ENCODE measurements at places on chromosomes 5 and 9. TPM values are rescaled to one million over a fixed set of nuclear protein-coding genes. Genes with fewer than 3 reads are reported as not detected.

- no peak for ATAC-seq
Measured at GRCh38 chr5:75460532-75460931, 50.9 kb downstream of the CERT1 start.

DNA sequence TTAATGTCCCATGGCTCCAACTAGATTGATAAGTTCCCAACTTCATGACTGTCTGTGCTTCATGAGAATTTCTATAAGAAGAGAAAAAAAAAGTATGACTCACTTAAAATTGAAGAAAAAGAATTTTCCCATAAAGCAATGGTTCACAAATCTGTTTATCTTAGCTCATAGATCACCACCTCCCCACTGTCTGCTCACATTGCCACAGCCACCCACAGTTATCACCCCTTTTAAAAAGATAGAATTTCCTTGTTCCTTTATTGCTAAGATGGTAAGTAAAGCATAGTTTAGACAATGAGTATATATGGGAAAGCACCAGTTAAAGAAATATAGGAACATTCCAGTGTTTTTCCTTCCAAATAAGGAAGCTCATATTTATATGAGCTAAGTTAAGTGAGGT lies 67.1 kb downstream of the ALDH7A1 start:
- ATAC-seq = no peak

DNA sequence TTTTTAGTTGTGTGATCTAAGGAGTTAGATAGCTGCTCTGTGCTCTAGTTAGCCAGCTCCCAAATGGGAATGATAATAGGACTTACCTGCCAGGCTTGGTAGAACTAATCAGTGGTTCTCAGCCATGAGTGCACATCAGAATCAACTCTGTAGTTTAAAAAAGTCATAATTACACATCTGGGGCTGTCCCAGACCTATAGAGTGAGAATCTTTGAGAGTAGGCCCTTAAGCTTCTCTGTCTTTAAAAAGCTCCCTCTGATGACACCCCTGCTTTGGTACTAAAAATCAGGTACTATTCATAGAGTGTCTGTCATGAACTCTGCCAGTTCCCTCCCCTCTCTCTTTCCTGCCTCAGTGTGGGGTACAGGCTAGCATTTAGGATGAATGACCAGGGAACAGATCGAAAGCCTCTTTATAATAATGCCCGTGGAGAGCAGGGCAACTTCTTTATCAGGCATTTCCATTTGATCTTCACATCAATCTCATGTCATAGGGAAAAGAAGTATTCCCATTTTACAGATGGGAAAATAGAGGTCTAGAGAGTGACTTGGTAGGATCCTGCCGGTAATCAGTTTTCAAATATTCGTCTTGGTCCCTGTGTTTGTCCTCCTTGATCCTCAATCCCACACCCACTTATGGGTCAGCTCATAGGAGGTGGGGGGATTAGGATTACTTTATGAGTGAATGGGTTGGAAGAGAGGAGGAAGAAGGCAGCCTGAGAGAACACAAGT lies 15.3 kb downstream of the PPARGC1B start:
- ATAC-seq = no peak

Gene SHROOM1
- 6.9 TPM for total RNA-seq

DNA sequence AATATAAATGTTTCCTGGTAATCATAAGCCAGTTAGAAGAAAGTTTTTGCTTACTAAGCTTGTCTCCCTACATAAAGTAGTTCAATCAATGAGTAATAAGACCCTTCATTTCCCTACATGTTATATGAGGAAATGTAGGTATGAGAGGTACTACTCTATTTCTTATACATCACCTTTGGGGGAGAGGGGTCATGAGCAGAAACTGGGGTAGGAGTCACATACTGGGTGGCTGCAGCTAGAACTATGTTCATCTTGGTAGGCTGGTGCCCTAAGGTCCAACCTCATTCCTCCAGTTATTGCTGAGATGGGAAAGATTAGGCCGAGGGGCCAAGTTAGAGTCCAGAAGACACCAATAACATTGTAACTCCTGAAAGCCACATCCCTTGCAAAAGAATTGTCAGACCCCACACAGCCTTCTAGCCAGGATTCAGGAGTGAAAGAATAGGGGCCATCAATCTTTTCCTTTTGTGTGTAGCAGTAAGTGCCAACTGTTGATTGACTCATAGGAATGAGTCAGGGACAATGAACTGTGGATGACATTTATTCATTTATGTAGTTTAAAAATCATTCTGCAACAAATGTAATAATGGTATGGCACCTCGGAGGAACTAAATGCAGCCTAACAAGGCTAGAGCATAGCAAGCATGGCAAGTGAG lies 21.6 kb upstream of the SREK1 start:
- peak; percentile 31 for ATAC-seq

Gene DAP
- 34.6 TPM for total RNA-seq

Gene DMRT3
- total RNA-seq = not detected

DNA sequence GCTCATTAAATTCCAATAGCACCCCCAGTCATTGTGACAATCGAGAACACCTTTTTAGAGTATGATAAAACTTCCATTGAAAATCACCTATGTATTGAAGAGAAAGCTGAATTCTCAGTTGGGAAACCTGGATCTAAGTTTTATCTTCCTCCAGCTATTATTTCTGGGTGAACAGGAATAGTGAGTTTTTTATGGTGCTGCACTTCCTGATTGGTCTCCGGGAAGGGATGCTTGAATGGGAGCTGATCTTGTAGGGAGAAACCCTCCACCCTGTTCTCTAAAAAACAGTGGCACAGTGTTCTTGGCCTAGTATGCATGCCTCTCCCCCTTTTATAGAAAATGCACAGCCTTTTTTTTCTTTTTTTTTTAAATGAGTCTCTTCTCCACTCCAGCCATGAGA lies 112.2 kb downstream of the ACTBL2 start:
- ATAC-seq = no peak

Gene PCDHGA11
- 1.9 TPM for total RNA-seq

DNA sequence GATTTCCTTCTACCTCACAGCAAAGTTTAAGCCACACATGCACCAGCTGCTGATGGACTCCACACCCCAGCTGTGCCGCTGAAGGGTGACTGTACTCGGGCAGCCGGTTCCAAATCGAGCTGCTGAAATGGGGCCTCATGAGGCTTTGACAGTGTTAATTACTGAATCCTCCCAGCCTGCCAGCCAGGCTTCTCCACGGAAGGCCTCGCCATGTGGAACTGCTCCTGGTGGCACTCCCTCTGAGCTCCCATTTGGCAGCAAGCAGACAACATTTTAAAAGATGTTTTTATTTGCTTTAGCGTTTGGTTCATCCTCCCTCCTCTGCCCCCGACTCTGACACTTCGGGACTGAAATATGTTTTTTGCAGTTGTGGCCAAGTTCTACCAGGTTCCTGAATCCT lies 479.4 kb upstream of the MPDZ start:
- ATAC-seq = no peak

- no peak for ATAC-seq
Measured at GRCh38 chr9:18907927-18908625, 124.9 kb downstream of the SAXO1 start.

DNA sequence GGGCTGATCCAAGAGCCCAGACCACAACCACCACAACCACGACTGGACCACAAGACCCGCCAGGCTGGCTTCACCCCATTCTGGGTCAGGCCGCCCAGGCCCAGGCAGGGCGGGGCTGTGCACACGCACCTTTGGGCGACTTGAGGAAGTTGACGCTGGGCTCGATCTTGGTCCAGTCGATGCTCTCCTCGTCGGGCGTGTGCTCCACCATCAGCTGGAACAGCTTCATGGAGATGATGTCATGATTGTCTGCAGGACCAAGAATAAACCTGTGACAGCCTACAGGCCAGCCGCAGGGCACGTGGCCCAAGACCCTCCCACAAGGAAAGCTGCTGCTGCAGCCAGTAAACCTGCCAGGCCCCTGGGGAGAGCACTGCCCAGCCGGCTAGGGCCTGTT lies 17.3 kb downstream of the LMAN2 start:
- ATAC-seq = no peak

Gene IFNA2
- total RNA-seq = not detected

DNA sequence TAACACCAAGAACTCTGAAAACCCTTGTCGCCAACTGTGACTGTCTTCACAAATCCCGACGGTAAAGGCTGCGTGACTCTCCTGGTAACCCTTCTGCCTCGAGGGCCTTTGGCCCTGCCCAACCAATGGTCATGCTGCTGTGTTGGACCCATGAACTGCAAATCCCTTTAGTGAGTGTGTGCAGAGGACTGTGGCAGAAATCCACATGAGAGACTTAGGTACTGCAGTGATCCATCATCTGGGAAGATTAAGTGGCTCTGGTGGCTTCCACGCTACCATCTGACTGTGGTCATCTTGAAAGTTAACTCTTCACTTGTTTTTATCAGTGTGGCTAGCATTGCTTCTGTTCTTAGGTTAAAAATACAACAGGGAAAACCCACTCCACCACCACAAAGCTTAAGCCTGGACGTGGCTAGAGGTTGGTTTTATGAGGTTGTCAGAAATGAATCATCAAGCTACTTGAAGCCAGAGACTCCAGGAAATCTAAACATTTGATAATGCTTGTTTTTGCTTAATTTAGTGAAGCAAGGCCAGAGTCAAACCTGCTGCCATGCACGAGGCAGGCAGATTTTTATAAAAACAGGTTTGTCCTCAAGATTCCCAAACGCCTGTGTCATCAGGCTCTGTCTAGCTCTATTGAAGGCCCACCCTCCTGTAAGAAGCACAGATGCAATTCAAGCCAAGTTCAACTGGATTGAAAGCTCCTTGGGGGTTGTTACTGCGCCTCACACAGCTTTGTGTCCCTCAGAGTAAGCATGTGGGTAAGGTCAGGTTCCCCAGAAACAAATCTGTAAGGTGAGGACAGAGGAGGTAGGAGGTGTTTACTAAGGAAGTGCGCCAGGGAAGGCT lies 52.7 kb upstream of the ERCC6L2 start:
- no peak for ATAC-seq

DNA sequence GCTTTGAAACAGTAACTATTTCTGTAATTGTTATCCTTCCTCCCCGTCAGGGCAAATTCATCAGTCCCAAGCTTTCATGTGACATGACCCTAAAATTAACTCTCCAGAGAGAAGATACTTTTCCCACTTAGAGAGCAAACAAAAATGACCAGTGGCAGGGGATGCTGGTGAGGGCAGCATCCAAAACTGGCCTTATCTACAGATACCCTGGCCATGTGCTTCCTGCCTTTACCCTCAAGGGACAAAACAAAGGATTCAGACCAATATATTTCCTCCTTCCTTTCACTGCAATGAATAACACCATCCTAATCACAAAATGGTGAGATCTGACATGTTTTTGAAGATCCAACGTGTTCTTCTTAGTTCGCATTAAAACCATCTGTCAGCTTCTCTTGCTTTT lies 267.2 kb downstream of the MAN2A1 start:
- no peak for ATAC-seq

DNA sequence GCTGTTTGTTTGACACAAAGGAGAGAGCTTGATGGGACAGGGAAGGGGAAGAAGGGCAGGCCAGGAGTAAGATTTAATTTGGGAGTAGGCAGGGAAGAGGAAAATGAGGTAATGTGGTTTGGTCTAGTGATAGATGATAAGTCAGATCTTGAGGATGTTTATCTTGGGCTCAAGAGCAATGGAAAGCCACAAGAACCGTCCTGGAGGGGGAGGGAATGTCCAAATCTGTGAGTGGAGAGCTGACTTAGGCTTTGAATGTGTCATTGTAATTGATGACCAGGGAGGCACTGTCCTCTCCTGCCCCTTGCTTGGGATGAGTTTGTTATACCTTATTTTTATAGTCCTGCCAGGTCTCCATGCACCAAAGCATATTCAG lies 37.5 kb downstream of the MAMDC2 start:
- ATAC-seq = no peak

DNA sequence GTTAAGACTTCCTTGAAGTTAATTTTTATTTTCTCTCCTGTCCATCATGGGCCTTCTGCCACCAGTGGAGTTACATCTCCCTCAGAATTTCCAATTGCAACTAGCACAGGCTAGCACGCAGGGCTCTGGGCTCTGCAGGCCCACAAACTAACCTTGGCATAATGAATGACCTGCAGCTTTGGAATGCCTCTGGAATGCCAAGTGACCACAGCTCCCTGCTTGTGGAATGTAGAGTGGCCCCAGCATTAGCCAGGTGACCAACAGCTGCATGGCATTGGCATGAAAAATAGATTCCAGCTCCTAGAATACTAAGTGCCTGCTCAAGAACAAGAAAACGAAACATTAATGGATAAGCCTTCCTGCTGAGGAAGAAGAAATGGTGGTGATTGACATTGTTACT lies 726.1 kb downstream of the BRINP1 start:
- no peak for ATAC-seq

- no peak for ATAC-seq
Measured at GRCh38 chr5:125775896-125776295, 647.3 kb upstream of the GRAMD2B start.

Gene ANKRD34B
- not detected for total RNA-seq

- no peak for ATAC-seq
Measured at GRCh38 chr9:78235256-78235761, 566 bp upstream of the CEP78 start.

GRCh38 chr5:177077335-177077734 lies 9.4 kb upstream of the FGFR4 start:
- ATAC-seq = no peak

- peak; percentile 18 for ATAC-seq
Measured at GRCh38 chr9:88322906-88323566, 65.2 kb upstream of the SPIN1 start.

- ATAC-seq = no peak
Measured at GRCh38 chr9:15238646-15239045, 68.4 kb downstream of the TTC39B start.

GRCh38 chr9:134569626-134570025 lies 72.0 kb upstream of the COL5A1 start:
- no peak for ATAC-seq

DNA sequence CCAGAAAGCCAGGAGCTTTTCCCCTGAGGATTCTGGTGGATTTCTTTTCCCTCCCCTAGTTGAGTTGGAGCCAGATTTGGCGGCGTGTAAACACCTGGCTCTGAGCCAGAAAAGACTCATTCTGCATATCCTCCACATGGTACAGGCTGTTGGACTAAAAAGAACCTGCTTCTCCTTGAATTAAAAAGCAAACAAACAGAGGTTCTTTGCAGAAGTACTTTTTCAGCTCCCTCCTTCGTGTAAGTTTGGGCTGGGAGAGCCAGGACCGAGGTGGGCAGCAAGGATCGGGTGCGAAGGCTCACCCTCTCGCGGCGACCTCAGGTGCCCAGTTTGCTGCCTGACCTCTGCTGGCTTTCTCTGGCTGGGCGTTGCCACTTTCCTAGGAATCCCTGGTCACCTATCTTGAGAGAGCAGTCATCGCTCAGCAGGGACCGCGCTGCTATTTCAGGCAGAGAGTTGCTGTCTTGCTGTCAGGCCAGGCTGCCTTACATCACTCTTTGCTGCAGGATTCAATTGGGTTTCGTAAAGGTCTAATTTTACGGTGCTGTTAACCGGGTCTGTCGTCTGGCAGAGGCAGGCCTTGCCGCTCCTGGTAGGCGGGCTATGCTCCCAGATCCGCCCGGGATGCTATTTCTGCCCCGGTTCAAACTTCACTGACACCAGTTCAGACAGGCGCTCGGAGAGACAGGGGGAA lies 3.2 kb downstream of the PAPPA start:
- peak; percentile 61 for ATAC-seq

Gene SH3GL2
- not detected for total RNA-seq
